Fibroblast of mammary gland (primary cell): ENCODE measurements at places on chromosomes 11 and 22.

DNA sequence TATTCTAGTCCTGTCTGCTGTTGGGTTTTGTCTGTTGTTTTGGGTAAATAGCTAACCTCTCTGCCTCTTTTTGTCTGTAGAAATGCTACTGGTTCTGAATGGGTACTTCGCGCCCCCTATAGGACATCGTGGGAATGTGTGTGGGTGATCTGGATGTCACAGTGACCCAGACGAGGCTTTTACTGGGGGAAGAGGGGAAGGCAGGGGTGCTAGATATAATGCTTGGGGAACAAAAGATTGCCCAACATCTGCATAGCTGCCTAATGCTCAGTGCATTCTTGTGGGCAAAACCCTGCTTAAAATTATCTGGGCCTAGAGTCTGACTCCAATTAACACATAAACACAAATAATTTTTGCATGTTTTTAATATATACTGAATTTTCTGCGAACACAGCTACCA lies 57.7 kb downstream of the BMAL1 start:
- peak; percentile 78 for DNase-seq

- DNase-seq = no peak
Observed at GRCh38 chr11:31150011-31150410, 219.5 kb downstream of the DCDC1 start.

DNA sequence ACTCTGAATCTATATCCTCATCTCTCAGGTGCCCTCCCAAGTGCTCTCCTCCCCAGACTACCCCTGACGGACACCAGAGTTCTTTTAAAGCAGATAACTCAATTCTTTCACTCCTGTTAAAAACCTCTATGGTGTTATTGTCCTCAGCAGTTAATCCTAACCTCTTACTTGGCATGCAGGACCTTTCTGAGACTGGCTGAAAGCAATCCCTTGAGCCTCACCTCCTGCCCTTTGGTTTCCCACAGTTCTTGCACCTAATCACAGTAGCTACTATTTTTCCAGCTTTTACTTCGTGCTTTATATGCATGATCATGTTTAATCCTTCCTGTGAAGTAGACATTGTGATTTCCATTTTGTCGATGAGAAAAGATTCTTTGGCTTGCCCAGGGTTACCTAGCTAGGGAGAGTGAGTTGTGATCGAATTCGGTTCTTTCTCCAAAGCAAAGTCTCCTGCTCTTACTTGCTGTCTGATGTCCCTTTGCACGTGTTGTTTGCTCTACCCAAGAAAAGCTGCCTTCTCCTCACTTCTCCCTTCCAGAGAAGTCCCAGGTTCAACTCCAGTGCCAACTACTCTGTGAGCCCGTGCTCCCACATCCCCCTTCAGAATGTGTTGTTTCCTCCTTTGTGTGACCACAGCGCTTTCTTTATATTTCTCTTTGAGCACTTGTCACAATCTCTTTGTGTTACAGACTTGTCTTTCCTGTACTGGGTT lies 2.1 kb downstream of the UBE2L3 start:
- no peak for DNase-seq

GRCh38 chr11:37704791-37705190 lies 1106.8 kb upstream of the RAG2 start:
- DNase-seq = no peak

DNA sequence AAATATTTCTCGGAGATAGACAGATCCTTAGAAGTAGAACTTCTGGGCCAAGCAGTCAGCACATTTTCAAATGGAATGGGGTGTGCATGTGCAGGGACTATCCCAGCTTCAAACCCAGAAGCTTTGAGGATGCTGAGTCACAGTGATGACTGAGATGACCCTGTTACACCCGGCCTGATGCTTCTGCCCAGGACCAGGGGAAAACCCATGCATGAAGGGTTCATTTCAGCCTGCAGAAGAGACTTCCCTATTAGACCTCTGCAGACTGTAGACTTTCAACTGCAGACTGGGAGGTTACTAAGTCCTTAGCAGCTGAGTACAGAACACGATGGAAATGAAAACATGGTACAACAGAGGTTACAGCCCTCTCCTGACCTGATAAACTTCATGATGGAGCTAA lies 3.6 kb upstream of the OR2AT4 start:
- peak; percentile 77 for DNase-seq

GRCh38 chr22:25668437-25668836 lies 73.6 kb upstream of the MYO18B start:
- DNase-seq = peak; percentile 90

GRCh38 chr11:67422891-67423290 lies 5.4 kb upstream of the RPS6KB2 start:
- DNase-seq = no peak

GRCh38 chr11:102317768-102318103 lies 452 bp downstream of the BIRC3 start:
- DNase-seq = no peak

- no peak for DNase-seq
Observed at GRCh38 chr11:113670149-113670830, 35.8 kb downstream of the TMPRSS5 start.

DNA sequence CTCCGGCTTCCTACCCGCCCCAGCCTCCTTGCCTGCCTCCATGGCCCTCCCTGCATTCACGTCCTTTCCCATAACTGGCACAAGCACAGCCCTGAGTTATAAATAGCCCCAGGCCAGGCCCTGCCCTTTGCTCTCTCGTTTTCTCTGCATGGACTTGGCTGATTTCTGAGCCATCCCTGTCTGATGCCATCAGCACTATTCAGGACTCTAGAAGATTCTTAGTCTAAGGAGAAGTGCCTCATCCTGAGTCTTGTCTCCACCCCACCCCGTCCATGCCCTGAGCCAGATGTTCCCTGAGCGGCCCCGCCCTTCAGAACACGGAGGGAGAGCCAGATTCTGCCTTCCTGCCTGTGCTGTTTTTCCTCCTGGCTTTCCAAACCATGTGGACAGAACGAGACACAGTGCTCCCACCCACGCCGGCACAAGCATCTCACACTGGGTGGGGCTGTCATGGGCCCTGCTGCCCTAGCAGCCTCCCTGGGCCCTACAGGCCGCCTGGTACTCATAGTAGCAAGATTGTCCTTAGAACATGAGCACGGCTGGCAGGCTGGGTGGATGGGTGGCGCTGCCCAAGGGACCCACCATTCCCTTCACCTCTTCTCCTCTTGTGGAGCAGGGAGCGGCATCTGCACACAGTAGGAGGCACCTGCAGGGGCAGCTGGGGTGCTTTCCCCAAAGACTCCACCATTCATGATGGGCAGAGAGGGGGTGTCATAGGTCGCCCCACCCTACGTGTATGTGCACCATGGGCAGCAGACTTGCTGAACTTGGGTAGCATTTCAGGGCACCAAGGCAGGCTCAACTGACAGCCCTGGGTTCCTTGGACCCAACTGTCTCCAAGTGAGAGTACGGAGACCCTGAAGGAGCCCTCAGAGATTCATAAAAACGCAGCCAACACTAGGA lies 76.9 kb downstream of the BCR start:
- DNase-seq = peak; percentile 82

DNA sequence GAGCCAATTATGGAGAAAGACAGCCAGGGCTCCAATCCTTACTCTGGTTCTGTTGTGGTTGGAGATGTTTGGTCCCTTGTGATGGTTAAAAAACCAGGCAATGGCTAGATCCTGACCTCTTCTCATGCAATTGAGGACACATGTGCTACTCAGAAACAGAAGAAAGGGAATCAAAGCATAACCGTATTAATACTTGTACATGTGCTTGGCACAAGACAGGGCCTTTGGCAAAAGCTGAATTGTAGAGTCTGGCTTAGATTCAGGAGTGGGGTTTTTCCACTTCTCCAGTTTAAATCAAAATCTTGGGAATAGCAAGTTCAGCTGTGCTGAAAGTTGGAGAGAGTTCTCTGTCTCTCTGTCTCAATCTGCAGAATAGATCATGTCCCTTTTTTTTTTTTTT lies 80.1 kb upstream of the E2F8 start:
- DNase-seq = peak; percentile 7

GRCh38 chr11:122808478-122808869 lies 29.8 kb upstream of the CRTAM start:
- DNase-seq = peak; percentile 80

GRCh38 chr11:11496879-11497278 lies 124.9 kb downstream of the GALNT18 start:
- no peak for DNase-seq

GRCh38 chr11:131694526-131695424 lies 324.4 kb downstream of the NTM start:
- DNase-seq = peak; percentile 72

GRCh38 chr22:25169278-25170031 lies 30.2 kb upstream of the CRYBB3 start:
- no peak for DNase-seq

- no peak for DNase-seq
Observed at GRCh38 chr11:66912911-66913310, 45.3 kb downstream of the PC start.

GRCh38 chr11:12169822-12170221 lies 59.4 kb downstream of the MICAL2 start:
- no peak for DNase-seq

GRCh38 chr11:27907530-27907929 lies 200.4 kb downstream of the KIF18A start:
- no peak for DNase-seq

GRCh38 chr11:61147791-61148620 lies 13.2 kb downstream of the VPS37C start:
- no peak for DNase-seq

- no peak for DNase-seq
Observed at GRCh38 chr11:66289548-66290329, 796 bp upstream of the YIF1A start.

GRCh38 chr11:64661146-64661545 lies 61.9 kb downstream of the NRXN2 start:
- DNase-seq = peak; percentile 72

GRCh38 chr11:1948389-1948788 lies 1.3 kb downstream of the MRPL23 start:
- no peak for DNase-seq

GRCh38 chr22:40636380-40637182 lies at the start of gene MRTFA:
Gene MRTFA (minus strand): TSS chr22:40636719.
- peak; percentile 99 for DNase-seq

- peak; percentile 89 for DNase-seq
Observed at GRCh38 chr11:111631666-111632039, 29.4 kb downstream of the SIK2 start.

GRCh38 chr11:77147668-77148321 lies 19.7 kb downstream of the MYO7A start:
- no peak for DNase-seq

DNA sequence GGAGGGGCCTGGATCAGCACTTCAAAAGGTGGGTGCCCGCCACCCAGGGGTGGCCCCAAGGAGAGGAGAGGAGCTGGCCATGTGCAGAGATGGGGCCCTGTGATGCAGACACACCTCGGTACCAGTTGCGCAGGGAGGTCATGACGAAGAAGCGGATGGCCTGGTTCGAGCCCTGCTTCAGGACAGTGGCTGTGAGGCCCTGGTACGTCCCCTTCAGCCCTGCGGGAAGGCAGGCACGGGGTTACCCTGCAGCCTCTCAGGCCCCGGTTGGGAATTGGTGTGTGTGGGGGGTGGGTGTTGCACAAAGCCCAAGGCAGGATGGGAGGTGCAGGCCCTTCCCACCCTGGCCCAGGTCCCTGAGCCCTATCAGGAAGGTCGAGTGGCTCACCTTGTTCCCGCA lies 1.8 kb downstream of the SLC25A1 start:
- no peak for DNase-seq

- DNase-seq = no peak
Observed at GRCh38 chr11:46977038-46977813, 40.7 kb downstream of the CSTPP1 start.

GRCh38 chr11:1072116-1072820 lies 2.4 kb upstream of the MUC2 start:
- DNase-seq = peak; percentile 34

DNA sequence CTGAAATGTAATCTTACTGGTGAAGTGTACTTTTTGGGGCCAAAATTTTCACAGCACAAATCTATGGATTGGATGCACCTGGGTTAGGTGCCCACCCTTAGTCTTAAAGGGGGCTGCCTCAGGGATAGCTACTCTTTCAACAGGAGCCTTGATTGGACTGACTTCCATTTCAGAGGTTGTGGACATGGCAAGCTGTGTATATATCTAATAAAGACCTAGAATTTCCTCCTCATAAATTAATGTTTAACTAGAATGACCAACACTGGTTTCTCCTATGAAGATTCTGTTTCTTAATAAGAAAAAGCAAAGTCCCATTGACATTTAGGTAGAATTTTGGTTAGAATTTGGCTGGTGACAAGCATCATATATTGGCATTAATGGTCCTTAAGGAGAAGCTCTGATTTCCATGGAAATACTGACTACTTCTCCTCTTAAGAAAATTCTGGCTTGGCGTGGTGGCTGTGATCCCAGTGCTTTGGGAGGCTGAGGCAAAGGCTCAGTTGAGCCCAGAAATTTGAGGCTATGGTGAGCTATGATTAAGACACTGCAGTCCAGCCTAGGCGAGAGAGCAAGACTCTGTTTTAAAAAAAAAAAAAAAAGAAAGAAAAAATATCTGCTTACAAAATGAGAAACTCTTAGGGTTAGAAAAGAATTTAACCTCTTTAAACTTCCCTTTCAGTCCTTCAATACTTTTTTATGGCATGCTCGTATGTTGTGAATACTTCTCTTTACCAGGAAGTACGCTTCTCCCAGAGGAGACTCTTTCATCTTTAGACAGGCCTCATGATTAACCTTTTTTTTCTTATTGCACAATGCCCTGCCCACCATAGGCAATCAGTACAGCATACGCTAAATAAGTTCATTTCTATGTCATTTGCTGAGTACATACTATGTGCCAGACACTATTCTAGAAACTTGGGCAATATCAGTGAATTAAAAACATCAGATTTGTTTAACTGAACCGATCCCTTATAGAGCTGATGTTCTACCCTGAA lies 77.2 kb downstream of the PRR5L start:
- peak; percentile 80 for DNase-seq

DNA sequence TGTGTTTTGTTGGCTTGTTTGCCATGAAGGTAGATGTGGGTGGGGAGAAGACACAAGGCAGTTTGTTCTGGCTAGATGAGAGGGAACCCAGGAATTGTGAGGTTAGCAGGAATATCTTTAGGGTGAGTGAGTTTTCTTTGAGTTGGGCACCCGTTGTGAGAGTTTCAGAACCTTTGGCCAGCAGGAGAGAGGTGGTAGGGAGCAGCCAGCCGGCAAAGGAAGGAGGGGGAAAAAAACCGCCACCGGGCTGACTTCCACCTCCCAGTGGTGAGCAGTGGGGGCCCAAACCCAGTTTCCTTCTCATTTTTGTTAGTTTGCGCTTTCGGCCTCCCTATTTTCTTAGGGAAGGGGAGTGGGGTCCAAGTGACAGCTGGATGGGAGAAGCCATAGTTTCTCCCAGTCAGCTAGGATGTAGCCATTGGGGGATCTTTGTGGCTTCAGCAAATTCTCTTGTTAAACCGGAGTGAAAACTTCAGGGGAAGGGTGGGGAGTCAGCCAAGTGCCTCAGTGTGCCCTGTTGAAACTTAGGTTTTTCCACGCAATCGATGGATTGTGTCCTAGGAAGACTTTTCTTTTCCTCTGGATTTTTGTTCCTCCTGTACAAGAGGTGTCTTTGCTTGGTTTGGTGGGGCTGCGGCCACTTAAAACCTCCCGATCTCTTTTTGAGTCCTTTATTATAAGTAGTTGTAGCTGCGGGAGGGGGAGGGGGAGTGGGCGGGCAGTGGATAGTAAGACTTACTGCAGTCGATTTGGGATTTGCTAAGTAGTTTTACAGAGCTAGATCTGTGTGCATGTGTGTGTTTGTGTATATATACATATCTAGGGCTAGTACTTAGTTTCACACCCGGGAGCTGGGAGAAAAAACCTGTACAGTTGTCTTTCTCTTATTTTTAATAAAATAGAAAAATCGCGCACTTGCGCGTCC lies 1.1 kb upstream of the GCAT start:
- peak; percentile 57 for DNase-seq
